ENCODE measurements at places on chromosomes 13 and 19. TPM values are rescaled to one million over a fixed set of nuclear protein-coding genes. Genes with fewer than 3 reads are reported as not detected.

FCAR gene
- not detected for total RNA-seq

MTMR6 gene
- 17.9 TPM for total RNA-seq

GRCh38 chr13:70520275-70521036 is 412.2 kb upstream of the KLHL1 start:
- H3K27ac ChIP-seq: no peak overlapping the region
- H3K4me3 ChIP-seq: no peak overlapping the region
- no peaks in the 10 kb centered on the region for H3K27me3 ChIP-seq
- no peak for DNase-seq
- no peaks in the 10 kb centered on the region for H3K4me1 ChIP-seq

GRCh38 chr13:67916650-67917049 is 686.5 kb upstream of the PCDH9 start:
- no peaks in the 10 kb centered on the region for H3K4me1 ChIP-seq
- H3K4me3 ChIP-seq: no peak overlapping the region
- H3K27ac ChIP-seq: no peak overlapping the region
- DNase-seq: no peak
- H3K36me3 ChIP-seq: no peaks in the 10 kb centered on the region

DNA sequence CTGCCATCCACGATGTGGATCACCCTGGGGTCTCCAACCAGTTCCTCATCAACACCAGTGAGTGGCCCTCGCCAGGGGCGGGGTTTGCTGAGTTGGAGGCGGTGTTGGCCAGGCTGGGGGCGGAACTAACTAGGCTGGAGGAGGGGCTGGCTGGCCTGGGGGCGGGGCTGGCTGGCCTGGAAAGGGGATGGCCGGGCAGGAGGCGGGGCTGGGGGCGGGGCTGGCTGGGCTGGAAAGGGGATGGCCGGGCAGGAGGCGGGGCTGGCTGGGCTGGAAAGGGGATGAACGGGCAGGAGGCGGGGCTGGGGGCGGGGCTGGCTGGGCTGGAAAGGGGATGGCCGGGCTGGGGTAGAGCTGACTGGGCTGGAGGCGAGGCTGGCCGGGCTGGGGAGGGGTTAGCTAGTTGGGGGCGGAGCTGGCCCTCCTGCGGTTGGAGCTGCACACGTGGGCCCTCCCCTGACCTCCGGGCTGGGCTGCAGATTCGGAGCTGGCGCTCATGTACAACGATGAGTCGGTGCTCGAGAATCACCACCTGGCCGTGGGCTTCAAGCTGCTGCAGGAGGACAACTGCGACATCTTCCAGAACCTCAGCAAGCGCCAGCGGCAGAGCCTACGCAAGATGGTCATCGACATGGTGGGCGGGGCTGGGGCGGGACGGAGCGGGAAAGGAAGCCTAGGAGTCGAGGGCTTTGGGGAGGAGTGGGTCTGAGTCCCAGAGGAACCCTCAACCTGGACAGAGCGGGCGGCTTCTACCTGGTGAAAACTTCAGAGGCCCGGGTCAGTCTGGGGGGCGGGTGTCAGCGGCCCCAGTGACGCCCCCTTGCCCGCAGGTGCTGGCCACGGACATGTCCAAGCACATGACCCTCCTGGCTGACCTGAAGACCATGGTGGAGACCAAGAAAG is 41.0 kb downstream of the PDE4A start:
- no peaks in the 10 kb centered on the region for H3K27me3 ChIP-seq
- peak; percentile 81 for DNase-seq
- H3K4me3 ChIP-seq: no peak overlapping the region
- peaks cover 28% of the 10 kb centered on the region for H3K36me3 ChIP-seq
- peak overlapping the region; percentile 29 for H3K27ac ChIP-seq

DNA sequence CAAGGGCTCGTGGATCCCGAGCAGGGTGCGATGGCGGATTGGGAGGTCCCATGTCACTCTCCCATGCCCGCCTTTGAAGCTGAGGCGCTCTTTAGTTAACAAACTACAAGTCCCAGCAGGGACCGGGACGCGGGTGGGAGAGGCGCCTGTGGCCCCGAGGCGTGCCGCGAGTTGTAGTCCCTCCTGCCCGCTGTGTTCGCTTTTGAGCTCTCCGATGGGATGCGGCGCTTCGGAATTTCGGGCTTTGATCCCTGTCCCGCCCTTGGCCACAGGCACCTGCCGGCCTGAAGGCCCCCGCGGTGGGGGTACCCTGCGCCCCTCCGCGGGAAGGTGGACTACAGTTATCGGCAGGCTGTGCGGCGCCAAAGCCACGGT is 11.0 kb downstream of the CYTH2 start:
- peak overlapping the region; percentile 83 for H3K4me3 ChIP-seq
- H3K27ac ChIP-seq: peak overlapping the region; percentile 86
- no peak for DNase-seq
- H3K4me1 ChIP-seq: peaks cover 18% of the 10 kb centered on the region
- no peaks in the 10 kb centered on the region for H3K27me3 ChIP-seq
- H3K36me3 ChIP-seq: peaks cover 8% of the 10 kb centered on the region

Data from activated T-helper 1 cell treated with anti-CD3 and anti-CD28 coated beads, Interleukin-12 subunit alpha, Interleukin-12 subunit beta, Interleukin-2, Interleukin-4 antibody, amounts not matched to agents 30 ng/mL and 10 ng/mL and 1 ng/mL, durations not matched to agents 14 hours and 24 hours and 36 hours (primary cell).